Activated T-helper 2 cell treated with anti-CD3 and anti-CD28 coated beads, Interferon-gamma antibody, Interleukin-2, Interleukin-4, amounts not matched to agents 10 μg/mL and 5 μg/mL and 100 μg/mL, durations not matched to agents 14 hours and 24 hours and 36 hours (primary cell): ENCODE measurements at places on chromosomes 3 and 15. TPM values are rescaled to one million over a fixed set of nuclear protein-coding genes. Genes with fewer than 3 reads are reported as not detected.
A peak's percentile ranks its signal among the peaks of the same experiment; 100 is the strongest.

- peaks cover 3% of the 10 kb centered on the region for H3K36me3 ChIP-seq
- no peak overlapping the region for H3K4me3 ChIP-seq
- peaks cover 10% of the 10 kb centered on the region for H3K4me1 ChIP-seq
- no peak overlapping the region for H3K27ac ChIP-seq
- DNase-seq, result no peak
These were observed 153.5 kb downstream of the DNAJB8 start for GRCh38 chr3:128313071-128313725.

GRCh38 chr3:5489536-5489935, 302.0 kb downstream of the EDEM1 start:
- no peaks in the 10 kb centered on the region for H3K36me3 ChIP-seq
- no peak overlapping the region for H3K4me3 ChIP-seq
- H3K27ac ChIP-seq, result no peak overlapping the region
- DNase-seq, result no peak
- H3K27me3 ChIP-seq, result no peaks in the 10 kb centered on the region
- no peaks in the 10 kb centered on the region for H3K4me1 ChIP-seq

DNA sequence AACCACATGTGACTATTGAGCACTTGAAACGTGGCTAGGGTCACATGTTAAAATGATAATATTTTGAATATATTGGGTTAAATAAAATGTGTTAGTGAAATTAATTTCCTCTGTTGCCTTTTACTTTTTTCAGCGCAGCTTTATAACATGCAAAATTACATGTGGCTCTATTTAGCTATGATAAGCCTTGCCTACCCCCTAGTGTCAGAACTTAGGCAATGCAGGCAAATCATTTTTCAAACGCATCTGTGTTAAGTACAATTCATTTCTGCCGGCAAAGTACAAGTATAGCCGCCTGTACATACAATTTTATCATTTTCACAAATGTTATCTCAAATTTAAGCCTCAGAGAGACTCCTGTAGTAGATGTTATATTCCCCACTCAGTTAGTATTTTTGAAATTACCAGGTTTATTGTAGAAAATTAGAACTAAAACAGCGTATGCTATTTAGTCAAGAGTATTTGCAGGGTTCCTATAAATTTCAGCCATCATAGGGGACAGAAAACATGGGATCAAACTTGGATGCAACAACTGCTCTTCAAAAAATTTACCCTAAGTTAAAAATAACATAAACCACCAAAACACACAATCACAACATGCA, 56.1 kb downstream of the TAFA4 start:
- H3K4me3 ChIP-seq, result no peak overlapping the region
- no peak overlapping the region for H3K27ac ChIP-seq
- no peaks in the 10 kb centered on the region for H3K4me1 ChIP-seq

DNA sequence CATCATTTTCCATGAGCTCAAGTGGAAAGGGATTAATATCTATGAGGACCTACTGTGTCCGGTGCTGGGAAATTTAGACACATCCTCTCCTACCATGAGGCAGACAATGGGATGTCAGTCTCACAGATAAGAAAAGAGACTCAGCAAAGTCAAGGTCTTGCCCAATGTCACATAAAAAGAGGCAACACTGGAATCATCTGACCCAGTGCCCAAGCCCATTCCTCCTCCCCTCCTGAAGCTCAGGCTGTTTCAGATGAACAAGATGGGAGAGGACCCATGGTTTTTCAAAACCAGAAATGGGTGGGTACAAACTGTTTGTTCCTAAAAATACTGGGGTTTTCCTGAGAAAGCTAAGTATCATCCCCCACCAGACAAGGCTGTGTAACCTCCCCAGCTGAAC, 22.2 kb downstream of the POC1A start:
- H3K36me3 ChIP-seq, result peaks cover 12% of the 10 kb centered on the region
- peaks cover 4% of the 10 kb centered on the region for H3K4me1 ChIP-seq
- no peak overlapping the region for H3K4me3 ChIP-seq
- no peaks in the 10 kb centered on the region for H3K27me3 ChIP-seq
- no peak for DNase-seq
- peak overlapping the region; percentile 46 for H3K27ac ChIP-seq

GRCh38 chr3:111921181-111921580, 57.6 kb upstream of the ABHD10 start:
- DNase-seq, result no peak
- H3K4me3 ChIP-seq, result no peak overlapping the region
- H3K27ac ChIP-seq, result no peak overlapping the region
- peaks cover 7% of the 10 kb centered on the region for H3K27me3 ChIP-seq
- peaks cover 4% of the 10 kb centered on the region for H3K4me1 ChIP-seq

GRCh38 chr3:89186456-89186855, 79.0 kb downstream of the EPHA3 start:
- H3K36me3 ChIP-seq, result no peaks in the 10 kb centered on the region
- H3K27ac ChIP-seq, result no peak overlapping the region
- DNase-seq, result no peak
- H3K4me3 ChIP-seq, result no peak overlapping the region
- H3K4me1 ChIP-seq, result no peaks in the 10 kb centered on the region

GRCh38 chr15:31957581-31957980, 72.7 kb upstream of the CHRNA7 start:
- DNase-seq, result no peak
- no peaks in the 10 kb centered on the region for H3K36me3 ChIP-seq
- H3K4me1 ChIP-seq, result no peaks in the 10 kb centered on the region
- H3K27ac ChIP-seq, result no peak overlapping the region
- no peak overlapping the region for H3K4me3 ChIP-seq
- H3K27me3 ChIP-seq, result no peaks in the 10 kb centered on the region

DNA sequence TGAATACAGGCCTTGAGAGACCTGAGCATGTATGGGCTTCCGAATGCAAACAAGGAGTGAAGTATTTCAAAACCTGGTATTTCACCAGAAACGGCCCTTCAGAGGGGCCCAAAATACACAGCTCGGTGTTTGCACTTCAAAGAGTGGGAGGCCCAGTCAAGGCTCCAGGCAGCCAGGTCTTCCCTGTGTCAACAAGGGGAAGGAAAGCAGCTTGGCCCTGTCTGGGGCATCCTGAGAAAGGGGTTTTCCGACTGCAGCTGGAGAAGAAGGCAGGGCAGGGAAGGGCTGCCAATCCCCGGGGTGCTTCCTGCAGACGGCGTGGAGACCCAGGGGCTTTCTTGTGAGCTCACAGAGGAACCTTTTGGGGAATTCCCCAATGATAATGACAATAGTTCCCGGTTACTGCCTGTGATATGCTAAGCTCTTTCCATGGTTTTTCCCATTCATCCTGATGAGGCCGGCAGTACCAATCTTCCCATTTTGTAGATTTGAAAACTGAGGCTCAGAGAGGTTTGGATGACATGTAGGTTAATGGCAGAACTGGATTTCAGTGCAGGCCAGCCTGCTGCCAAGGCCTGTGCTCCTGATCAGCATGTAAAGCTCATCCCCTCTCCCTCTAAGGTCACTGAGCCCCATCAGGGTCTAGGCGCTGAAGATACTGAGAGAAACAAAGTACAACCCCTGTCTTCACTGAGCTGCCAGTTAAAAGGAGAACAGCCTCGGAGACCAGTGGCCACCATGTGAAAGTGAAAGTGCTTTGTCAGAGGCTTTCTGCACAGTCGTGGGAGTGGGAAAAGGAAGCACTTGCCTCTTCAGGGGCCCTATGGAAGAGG, 43.0 kb upstream of the TLE3 start:
- H3K4me3 ChIP-seq, result no peak overlapping the region
- DNase-seq, result no peak
- H3K27ac ChIP-seq, result peak overlapping the region; percentile 40
- no peaks in the 10 kb centered on the region for H3K36me3 ChIP-seq
- peaks cover 56% of the 10 kb centered on the region for H3K27me3 ChIP-seq

- H3K4me1 ChIP-seq, result peaks cover under 1% of the 10 kb centered on the region
- no peak overlapping the region for H3K4me3 ChIP-seq
- H3K27me3 ChIP-seq, result no peaks in the 10 kb centered on the region
These were observed 28.0 kb upstream of the PIGZ start for GRCh38 chr3:196996454-196997265.

DNA sequence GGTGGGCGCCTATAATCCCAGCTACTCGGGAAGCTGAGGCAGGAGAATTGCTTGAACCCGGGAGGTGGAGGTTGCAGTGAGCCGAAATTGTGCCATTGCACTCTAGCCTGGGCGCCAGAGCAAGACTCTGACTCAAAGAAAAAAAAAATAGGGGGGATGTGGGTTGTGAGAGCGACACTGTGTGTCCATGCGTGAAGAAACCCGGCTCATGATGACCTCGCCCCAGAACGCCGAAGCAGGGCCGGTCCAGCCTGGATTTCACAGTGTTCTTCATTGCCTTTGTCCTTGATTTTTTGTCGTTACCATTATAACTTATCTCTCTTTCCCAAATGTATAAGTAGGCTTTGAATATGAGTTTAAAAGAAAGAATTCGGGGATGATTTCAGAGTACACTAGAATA, 128.7 kb downstream of the PGPEP1L start:
- no peak for DNase-seq
- H3K27ac ChIP-seq, result no peak overlapping the region
- no peaks in the 10 kb centered on the region for H3K27me3 ChIP-seq
- peaks cover 4% of the 10 kb centered on the region for H3K4me1 ChIP-seq
- no peaks in the 10 kb centered on the region for H3K36me3 ChIP-seq
- no peak overlapping the region for H3K4me3 ChIP-seq

GRCh38 chr15:65998486-65998885, 129.2 kb downstream of the RAB11A start:
- H3K36me3 ChIP-seq, result no peaks in the 10 kb centered on the region
- peaks cover 26% of the 10 kb centered on the region for H3K27me3 ChIP-seq
- no peak overlapping the region for H3K4me3 ChIP-seq
- H3K4me1 ChIP-seq, result no peaks in the 10 kb centered on the region
- no peak overlapping the region for H3K27ac ChIP-seq

DNA sequence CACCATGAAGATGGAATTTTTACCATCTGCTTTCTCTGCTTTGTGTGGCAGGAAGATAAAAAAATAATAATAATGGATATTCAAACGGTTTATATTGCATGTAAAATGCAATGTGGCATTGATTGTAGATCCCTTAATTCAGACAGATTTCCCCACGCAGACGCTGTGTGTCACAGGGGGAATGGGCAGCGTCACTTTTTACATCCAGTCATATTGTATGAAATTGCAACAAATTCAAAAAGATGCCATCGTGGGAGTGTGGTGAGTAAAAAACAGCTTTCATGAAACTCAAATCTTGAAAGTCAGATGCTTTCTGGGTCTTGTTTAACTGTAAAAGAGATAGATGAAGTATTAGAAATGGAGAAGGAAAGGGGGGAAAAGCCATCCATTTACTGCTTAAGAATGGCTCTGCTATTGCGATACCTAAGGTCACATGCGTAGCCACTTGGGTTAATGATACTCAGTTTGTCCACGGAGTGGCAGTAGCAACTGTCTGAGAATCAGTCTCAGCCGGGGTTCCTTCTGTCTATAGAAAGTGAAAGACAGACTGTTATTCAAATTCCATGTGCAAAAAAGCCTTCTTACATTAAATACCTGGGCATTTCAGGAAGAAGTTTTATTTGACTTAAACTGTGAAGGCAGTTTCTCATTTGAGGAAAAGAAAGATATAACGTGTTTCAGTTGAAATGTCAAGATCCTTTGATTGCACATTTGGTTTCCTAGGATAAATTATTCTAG, 28.5 kb downstream of the BTD start:
- peaks cover 4% of the 10 kb centered on the region for H3K36me3 ChIP-seq
- DNase-seq, result peak; percentile 63
- H3K4me3 ChIP-seq, result peak overlapping the region; percentile 6
- H3K27me3 ChIP-seq, result no peaks in the 10 kb centered on the region
- H3K4me1 ChIP-seq, result peaks cover 52% of the 10 kb centered on the region

DNA sequence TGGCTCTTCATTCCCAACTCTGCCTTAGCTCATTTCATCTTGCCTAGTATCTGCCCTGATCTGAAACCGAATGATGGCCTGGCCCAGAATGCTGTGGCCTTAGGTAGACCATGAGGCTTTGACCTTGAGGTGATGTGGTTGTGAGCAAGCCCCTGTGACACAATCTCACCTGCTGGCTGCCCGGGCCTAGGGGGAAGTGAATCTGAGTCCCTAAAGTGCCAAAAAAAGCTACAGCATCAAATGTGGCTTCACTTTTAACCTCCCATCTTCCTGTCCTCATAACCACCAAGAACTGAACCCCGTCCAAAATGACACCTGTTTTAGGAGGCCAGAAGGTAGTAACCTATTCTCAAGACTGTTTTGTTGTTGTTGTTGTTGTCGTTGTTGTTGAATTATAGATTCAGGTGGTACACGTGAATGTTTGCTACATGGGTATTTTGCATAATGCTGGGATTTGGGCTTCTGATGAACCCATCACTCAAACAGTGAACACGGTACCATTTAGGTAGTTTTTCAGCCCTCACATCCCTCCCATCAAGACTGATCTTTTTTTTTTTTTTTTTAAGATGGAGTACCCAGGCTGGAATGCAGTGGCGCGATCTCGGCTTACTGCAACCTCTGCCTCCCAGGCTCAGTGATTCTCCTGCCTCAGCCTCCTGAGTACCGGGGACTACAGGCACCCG, 54.6 kb downstream of the MCCC1 start:
- no peak overlapping the region for H3K4me3 ChIP-seq
- peaks cover 53% of the 10 kb centered on the region for H3K36me3 ChIP-seq
- no peak for DNase-seq
- H3K27ac ChIP-seq, result no peak overlapping the region
- H3K4me1 ChIP-seq, result peaks cover 7% of the 10 kb centered on the region
- no peaks in the 10 kb centered on the region for H3K27me3 ChIP-seq

- no peak for DNase-seq
- H3K27ac ChIP-seq, result no peak overlapping the region
- peaks cover 16% of the 10 kb centered on the region for H3K27me3 ChIP-seq
These were observed 50.7 kb downstream of the CLDN11 start for GRCh38 chr3:170469151-170470062.

DNA sequence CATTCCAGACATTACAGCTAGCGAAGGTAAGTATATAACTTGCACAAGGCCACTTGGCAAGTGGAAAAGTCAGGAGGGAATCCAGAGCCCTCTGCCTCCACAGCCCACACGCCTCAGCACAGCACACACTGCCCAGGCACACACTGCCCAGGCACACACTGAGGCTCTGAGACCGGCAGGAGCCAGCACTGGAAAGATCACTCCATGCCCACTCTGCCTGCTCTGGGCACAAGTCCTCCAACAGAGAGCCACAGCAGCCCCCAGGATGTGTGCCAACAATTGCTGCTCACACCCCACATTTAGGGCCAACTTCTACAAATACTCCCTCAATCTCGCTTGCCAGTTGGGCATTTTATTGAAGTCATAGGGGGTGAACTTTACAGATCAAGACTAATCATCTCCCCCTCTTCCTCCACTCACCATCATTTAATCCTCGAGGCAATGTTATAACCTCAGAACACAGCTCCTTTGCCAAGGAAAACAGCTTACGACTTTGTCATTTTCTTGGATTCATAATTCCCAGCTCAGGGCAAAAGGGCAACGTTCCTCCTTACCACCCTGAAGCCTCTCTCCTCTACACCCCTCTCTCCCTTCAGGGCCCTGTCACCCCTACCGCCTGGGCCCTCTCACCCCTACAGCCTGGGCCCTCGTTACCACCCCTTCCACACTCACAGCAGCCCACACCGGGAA, 53.0 kb upstream of the TPM1 start:
- H3K4me1 ChIP-seq, result no peaks in the 10 kb centered on the region
- no peak for DNase-seq
- H3K27ac ChIP-seq, result no peak overlapping the region
- H3K36me3 ChIP-seq, result no peaks in the 10 kb centered on the region
- no peak overlapping the region for H3K4me3 ChIP-seq

GRCh38 chr3:141336672-141337522, 31.4 kb upstream of the ZBTB38 start:
- H3K4me1 ChIP-seq, result peaks cover 3% of the 10 kb centered on the region
- DNase-seq, result no peak
- no peak overlapping the region for H3K27ac ChIP-seq

The ITIH1 gene
- not detected in 2 replicates for total RNA-seq

The CYP8B1 gene
- total RNA-seq, result not detected in 2 replicates

The RARB gene
- total RNA-seq, result not detected in 2 replicates

The PROK2 gene
- 0.25 TPM in 1 of 2 replicates, not detected in the other for total RNA-seq

The PIERCE2 gene
- not detected in 2 replicates for total RNA-seq
